ENCODE measurements at places on chromosomes 6 and 20.

DNA sequence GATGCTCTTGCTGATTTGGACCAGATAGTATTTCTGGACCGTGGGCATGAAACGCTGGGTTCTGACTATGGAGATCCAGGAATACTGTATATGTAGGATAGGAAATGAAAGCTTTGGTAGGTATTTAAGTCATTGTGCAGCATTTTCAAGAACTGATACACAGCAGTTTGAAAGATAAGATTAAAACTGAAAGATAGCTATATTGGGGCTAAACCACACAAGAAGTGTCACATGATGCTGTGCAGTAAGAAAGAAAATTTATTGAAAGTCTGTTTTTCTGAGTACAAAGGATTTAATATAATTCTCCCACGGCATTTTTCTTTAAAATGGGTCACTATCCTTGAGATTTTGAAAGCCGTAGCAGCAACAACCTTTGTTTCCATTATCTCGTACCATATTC lies 305 bp downstream of the IL17A start:
- no peak for DNase-seq

DNA sequence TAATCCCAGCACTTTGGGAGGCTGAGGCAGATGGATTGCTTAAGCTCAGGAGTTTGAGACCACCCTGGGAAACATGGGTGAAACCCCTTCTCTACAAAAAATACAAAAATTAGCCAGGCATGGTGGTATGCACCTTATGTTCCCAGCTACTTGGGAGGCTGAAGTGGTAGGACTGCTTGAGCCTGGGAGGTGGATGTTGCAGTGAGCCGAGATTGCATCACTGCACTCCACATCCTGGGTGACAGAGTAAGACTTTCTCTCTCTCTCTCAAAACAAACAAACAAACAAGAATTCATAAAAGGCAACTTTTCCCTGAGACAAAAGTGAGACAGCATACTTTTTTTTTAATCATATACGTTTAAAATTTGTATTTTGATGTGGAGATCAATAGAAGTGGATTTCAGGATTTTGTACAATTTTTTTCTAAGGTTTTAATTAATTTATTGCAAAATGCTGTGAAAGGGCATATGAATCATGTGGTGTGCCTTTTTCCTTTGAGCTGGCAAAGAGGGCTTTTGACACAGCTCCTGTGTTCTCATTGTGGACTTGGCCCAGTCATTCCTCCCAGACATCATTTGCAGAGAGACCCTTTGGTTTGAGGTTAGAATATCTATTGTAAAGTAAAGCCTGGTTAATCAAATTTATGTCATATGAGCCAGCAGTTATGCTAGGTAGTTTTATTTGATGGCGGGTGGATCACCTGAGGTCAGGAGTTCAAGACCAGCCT lies 77.1 kb downstream of the TULP4 start:
- no peak for DNase-seq

GRCh38 chr6:112307707-112308106 lies 39.4 kb upstream of the RFPL4B start:
- DNase-seq, result no peak

GRCh38 chr6:133895573-133896343 lies 6.8 kb downstream of the TCF21 start:
- DNase-seq, result peak; percentile 38

- DNase-seq, result peak; percentile 54
Observed at GRCh38 chr6:111592726-111593511, 12.8 kb downstream of the TRAF3IP2 start.

DNA sequence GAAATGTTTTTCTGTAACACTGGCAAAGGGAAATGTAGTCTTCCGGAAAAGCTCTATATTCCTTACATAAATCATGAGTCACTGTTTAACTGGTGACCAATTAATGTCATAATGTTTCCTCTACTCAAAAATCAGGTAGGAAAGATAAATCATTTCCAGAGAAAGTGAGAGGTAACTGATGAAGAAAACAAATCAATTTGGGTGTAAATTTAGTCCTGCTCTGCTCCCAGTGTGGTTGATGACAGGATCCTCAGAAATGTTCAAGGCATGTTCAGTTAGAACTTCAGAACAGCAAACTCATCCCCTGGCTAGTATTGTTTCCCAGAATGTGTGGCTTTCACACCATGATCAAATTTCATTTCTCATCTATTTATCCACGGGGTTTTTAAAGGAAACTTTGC lies 38.8 kb upstream of the SPACA1 start:
- DNase-seq, result peak; percentile 7

- DNase-seq, result no peak
Observed at GRCh38 chr6:64081453-64081852, 445.9 kb downstream of the PHF3 start.

DNA sequence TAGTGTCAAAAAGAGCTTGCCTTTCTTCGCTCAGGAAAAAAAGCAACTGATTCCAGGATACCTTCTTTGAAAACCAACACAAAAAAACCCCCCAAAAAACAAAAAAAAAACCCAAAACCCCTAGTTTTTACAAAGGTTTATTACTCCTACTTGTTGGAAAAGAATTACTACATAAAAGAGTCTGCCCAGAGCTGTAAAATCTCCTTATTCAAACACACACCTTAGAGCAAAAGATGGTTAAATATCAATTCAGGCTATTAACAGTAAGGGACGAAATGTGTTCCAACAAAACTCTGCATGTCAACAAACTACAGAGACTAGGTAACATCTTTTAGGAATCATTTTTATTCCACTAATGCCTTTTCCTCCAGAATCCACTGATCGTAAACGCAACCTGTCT lies 42.7 kb downstream of the BCAS1 start:
- no peak for DNase-seq

DNA sequence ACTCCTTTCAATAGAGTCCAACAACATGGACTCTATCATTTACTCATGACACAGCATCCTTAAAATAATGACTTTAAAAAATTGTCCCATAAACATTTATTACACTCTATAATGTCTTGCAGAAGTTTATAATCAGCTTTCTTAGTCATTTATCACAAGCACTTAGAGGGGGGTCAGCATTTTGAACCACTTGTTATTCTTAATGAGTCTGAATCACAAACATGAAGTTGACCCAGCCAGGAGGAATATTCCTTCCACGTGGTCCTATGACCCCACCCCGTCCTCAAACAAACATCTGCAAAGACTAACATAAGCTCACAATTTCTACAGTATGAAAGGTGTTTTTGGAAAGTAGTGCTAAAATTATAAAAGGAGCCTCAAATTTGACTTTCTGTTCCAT lies 91.1 kb downstream of the MTFR2 start:
- DNase-seq, result no peak

DNA sequence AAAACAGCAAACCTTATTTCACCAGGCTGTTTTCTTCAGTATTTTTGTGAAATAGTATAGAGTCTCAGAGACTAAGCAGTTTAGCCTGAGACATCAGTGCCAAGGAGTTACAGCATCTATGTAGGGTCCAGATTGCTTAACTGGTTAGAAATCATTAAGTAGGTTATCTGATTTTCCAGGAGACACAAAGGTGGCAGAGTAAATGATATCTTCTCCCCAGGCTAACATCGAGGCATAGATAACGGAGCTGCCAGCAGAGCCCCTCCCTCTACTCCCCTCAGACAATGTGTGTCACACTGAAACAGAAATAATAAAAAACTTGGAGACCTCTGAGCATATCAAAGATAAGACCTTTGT lies 473.0 kb upstream of the CITED2 start:
- DNase-seq, result peak; percentile 33

DNA sequence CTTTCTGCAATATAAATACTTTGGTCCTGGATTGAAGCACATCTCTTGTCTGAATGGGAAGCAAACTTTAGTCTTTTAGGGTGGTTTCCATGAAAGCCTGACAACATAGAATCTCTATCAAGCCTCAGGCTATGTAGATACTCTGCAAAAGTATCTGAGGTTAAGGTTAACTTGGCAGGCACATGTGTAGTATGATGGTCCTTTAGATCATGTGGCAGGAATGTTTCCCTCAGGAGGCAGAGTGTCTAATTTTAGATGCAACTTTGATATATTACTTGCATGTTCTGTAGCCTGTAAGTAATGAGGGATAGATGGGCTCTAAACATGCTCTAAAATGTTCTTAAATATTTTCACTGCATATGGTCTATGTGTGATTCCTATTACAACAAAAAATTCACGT lies 8.2 kb downstream of the MYB start:
- no peak for DNase-seq

DNA sequence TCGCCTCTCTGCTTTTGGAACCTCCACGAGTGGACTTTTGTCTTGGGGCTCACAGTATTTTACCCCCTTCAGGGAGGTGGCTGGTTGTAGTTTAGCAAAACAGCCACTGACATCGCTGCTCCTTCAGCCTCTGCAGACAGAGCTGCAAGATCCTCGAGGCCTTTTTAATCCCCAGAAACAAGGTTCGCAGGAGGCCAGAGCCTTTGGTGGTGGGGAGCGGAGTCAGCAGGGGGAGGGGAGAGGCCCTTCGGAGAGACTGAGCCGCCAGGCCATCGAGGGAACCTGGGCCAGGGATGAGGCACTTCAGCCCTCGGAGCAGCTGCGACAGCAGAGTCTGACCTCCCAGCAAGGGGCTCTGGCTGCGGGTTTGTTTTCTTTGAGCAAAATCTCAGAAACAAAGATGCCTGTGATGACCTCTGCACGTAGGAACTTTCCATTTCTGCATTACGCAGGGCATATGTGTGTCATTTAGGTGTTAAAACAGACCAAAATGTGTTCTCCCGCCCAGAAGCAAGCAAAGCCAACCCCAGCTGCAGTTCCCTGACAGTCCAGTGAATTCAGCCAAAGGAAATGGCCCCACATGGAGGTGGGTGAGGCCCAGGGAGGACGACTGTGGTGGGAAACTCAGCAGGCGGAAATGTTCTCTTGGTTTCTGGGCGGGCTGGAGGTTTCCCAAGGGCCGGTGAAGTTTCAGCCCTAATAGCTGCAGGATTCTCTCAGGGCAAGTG lies 171.2 kb upstream of the SULF2 start:
- DNase-seq, result peak; percentile 3

DNA sequence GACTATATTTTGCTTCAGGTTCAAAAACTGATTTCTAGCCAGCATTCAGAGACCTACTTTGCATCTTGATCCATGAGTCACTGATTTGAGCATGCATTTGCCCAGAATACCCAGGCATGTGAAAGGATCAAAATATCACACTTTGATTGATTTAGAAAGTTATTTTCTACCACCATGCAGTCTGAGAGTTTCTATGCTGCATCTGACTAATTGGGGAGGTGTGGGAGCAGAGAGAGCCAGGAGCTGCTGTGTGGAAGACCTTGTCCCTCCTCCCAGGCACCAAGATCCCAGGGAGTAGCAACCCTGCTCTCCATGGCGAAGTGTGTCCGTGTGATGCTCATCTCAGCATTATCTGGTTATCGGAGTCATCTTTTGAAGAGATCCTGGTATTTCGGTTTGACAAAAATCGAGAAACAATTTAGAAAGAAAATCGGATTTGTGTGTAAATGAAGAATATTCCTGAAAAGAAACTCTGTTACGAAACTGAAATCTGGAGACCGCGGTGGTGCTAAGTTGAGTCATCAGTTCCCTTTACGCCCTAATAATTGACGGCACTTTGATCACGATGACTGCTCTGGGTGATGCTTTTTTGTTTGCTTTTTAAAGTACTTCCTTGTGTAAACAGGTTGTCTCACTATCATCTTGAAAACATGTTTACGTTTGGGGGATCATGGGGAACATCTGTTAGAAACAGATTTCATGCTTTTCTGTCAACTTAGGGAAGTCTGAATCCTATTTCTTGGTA lies 193.4 kb downstream of the BACH2 start:
- DNase-seq, result no peak

DNA sequence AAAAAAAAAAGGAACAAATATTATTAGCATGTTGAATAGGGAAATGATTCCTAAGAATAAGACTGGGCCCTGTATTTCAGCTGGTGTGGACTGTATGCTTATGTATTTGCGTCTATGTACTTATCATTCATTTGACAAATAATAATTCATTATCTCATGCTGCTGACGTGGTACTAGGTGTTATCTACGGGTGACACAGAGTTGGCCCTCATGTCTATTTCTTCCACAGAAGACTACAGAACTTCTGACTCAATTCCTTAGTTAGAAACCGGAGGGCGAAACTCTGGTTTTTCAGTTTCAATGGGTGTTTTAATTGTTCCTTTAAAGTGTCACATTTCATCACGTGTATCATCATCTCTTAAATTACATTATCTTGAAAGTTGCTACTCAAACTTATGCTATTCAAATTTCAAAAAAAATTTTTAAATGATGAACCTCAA lies 305.9 kb downstream of the CLIC5 start:
- no peak for DNase-seq

- peak; percentile 37 for DNase-seq
Observed at GRCh38 chr6:160882791-160883279, 108.7 kb upstream of the MAP3K4 start.
